Caco-2 (cell line): ENCODE measurements at places on chromosomes 12 and 14. TPM values are rescaled to one million over a fixed set of nuclear protein-coding genes. Genes with fewer than 3 reads are reported as not detected.

DNA sequence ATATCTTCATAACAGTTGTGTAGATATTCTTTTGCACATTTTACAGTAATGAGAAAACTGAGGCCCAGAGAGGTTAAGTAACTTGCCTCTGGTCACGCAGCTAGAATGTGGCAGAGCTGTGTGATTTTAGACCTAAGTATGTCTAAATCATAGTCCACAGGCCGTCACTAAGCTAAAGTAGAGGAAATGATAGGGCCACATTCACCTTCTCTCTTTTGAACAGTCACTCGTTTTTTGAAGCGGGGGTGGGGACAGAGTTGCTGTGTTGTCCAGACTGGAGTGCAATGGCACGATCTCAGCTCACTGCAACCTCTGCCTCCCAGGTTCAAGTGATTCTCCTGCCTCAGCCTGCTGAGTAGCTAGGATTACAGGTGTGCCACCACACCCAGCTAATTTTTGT lies 68.5 kb downstream of the RASSF3 start:
- H3K27me3 ChIP-seq, result no peaks in the 10 kb centered on the region
- H3K4me3 ChIP-seq, result no peak overlapping the region
- H3K36me3 ChIP-seq, result no peaks in the 10 kb centered on the region
- no peak overlapping the region for H3K27ac ChIP-seq
- peaks cover 40% of the 10 kb centered on the region for H3K4me1 ChIP-seq

- no peak overlapping the region for H3K4me3 ChIP-seq
- no peaks in the 10 kb centered on the region for H3K36me3 ChIP-seq
- no peaks in the 10 kb centered on the region; the same call in 1 of the 2 replicates for H3K4me1 ChIP-seq
- no peak for DNase-seq
- no peaks in the 10 kb centered on the region for H3K27me3 ChIP-seq
Measured at GRCh38 chr14:85334316-85334715, 195.6 kb upstream of the FLRT2 start.

DNA sequence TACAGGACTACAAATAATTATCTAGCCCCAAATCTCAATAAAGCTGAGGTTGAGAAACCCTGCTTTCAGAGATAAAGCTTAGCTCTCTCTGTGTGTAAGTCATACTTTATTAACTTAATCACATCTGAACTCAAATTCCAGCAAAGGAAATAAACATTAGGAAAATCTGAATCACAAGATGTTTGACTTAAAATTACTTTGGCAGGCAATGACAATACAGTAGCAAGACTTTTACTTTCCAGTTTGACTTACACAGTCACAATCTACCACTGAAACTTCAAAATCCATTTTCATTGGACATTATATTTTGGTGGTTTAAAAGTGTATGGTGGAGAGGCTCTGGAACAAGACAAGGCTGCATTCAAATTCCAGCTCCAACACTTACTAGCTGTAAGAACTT lies 11.4 kb downstream of the TMEM116 start:
- peaks cover 7% of the 10 kb centered on the region for H3K4me1 ChIP-seq
- no peak for DNase-seq
- H3K27me3 ChIP-seq, result no peaks in the 10 kb centered on the region
- H3K36me3 ChIP-seq, result no peaks in the 10 kb centered on the region
- no peak overlapping the region for H3K4me3 ChIP-seq
- H3K27ac ChIP-seq, result no peak overlapping the region

DNA sequence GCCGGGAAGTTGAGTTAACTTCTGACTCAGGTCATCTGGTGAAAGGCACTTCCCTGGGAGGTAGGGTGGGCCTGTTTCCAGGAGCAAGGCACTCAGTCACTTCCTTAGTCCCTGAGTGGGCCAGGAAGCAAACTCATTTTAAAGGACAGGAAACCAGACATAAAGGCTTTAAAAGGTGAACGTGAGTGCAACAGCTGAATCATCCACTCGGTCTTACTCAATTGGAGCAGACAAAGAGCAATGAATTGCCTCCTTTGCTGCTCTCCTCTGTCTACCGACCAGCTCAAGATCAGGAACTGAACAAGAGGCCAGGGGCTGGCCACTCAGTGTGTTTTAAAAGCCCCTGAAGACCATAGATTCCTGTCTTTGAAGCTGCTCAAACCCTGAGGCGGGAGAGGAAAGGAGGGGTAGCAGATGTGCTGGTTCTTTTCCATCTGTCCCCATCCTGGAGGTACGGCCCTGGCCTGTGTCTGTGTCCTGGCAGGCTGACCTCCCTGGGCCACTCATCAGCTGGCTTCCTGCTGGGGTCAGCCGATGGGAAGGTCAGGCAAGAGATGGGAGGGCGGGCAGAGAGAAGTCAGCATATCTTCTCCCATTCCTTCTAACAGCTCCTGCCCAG lies 148.9 kb downstream of the PPM1H start:
- H3K4me1 ChIP-seq, result 0 out of 2 replicates have a peak, but pooled peaks cover 3% of the 10 kb centered on the region
- H3K27me3 ChIP-seq, result no peaks in the 10 kb centered on the region
- peak overlapping the region; percentile 56 for H3K27ac ChIP-seq
- no peak overlapping the region for H3K4me3 ChIP-seq

The EMP1 gene
- total RNA-seq, result 6.6 and 10.2 TPM in 2 replicates

The BHLHE41 gene
- total RNA-seq, result 3.2 and 4.4 TPM in 2 replicates
